ENCODE measurements at places on chromosomes 12 and 14.
A peak's percentile ranks its signal among the peaks of the same experiment; 100 is the strongest.

DNA sequence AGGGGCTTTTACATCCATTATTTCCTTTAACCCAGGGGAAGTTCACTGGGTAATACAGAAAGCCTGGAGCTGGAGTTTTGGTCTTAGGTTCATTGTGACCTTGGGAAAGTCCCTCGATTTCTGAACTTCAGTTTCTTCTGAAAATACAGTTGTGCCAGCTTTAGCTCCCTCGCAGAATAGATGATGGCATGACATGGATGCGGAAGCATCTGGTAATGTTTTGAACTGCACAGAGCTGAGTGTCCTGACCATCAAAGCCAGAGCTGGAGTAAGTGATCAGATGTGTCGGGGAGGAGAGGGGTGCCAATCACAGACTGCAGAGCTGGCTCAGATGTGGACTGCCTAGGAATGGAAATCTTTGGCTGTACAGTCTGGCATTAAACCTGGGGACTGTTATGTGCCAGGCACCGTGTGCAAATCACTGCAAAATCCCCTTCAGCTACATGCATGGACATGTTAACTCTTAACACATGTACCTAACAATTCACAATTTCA lies 180.9 kb downstream of the ETV6 start:
- no peak for DNase-seq

DNA sequence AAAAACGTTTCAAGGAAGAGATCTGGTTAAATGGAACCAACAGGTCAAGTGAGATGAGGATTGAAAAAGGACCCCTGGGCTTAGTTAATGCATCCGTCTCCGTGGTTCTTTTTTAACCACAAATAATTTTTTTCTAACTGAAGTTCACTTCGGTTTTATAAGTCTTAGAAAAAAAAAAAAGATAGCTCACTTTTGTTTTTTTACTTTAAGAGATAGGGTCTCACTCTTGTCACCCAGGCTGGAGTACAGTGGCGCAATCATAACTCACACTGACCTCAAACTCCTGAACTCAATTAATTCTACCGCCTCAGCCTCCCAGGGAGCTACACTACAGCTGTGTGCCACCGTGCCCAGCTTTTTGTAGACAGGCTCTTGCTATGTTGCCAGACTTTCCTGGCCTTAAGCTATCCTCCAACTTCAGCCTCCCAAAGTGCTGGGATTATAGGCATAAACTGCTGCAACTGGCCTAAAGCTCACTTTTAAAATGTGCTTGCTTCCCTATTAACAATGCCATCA lies 11.8 kb downstream of the HNRNPC start:
- DNase-seq = no peak

GRCh38 chr12:126898562-126898961 lies 1368.4 kb upstream of the TMEM132C start:
- no peak for DNase-seq

DNA sequence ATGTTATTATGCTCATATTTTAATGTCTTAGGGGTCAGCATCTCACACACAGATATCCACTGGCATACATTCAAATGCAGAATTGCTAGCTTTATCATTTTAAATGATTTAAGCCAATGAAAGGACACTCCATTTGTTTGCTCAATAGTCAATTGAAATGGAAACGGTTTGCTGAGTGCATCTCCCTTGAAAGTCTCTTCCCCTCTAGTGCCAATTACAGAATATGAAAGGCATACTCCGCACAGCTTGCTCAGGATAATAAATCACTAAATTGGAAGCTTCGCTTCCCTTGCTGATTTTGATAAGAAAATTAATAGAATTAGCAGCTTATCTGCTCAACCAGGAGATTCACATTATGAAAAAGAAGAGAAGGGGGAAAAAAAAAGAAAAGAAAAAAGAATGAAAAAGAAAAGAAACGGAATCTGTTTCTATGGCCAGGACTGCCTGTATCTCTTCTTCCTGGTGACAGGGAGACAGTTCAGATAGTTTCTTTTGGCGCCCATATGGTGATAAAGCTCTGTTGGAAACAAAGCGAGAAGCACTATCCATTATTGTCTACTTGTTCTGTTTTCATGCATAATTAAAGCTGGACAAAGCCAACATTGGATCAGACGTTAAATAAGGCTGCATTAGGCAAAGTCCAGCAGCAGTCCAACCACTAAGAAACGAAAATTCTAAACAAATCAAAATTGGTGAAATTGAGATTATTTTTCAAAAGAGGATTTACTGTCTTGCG lies 225.0 kb downstream of the GXYLT1 start:
- no peak for DNase-seq

GRCh38 chr14:37594971-37595808 lies at the start of the genes FOXA1 and TTC6:
FOXA1 (minus strand) TSS chr14:37595249; CDS start chr14:37594972, 277 bp downstream.
TTC6 (plus strand) TSS chr14:37595629; CDS start chr14:37622065, 26,436 bp downstream.
- no peak for DNase-seq

DNA sequence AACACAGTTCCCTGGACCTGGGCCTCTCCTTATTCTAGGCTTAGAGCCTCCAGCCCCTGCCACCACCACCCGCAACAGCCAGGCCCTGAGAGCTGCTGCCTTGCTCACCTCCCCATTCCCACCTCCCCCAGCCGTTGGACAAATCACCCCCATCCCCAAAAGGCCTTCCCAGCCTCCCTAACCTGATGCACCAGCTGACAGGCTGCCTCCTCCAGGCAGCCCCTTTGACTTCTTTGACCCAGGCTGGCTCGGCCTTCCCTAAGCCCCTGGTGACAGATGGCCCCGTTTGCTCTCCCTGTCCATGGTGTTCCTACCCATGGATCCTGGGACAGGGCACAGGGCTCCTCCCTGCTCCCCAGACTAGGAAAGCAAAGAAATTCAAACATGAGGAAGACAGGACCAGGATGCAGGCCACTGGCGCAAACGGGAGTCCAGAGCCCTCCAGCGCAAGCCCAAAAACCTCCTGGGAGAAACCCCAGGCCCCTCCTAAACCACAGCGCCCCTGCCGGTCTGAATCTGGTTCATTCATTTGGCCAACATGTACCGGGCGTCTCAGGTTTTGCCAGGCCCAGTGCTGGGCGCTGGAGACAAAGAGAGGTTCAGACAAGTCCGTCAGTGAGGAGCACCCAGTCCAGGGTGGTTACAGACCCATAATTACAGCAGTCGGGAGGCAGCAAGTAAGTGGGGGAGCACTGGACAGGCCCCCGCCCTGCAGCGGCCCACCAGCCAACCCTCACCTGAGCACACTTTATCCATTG lies 2.4 kb downstream of the AKT1 start:
- no peak for DNase-seq

- no peak for DNase-seq
Measured at GRCh38 chr14:22375321-22375930, 213.6 kb downstream of the DAD1 start.

DNA sequence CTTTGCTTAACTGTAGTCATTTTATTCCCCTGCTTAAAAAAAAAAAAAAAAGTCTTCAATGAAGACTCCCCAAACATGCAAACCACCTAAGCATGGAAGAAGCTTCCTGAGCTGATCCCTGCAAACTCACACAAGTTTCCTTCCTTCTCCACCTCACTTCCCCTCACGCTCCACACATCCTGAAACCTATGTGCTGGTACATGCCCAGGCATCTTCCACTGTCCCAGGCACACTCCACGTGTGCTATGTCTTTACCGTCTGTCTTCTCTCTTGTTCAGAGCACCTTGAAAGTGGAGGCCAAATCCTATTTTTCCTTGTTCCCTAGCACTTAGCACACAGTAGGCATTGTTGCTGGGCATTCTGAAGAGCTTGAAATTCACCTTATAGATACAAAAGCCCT lies 13.4 kb downstream of the LRIG3 start:
- no peak for DNase-seq

DNA sequence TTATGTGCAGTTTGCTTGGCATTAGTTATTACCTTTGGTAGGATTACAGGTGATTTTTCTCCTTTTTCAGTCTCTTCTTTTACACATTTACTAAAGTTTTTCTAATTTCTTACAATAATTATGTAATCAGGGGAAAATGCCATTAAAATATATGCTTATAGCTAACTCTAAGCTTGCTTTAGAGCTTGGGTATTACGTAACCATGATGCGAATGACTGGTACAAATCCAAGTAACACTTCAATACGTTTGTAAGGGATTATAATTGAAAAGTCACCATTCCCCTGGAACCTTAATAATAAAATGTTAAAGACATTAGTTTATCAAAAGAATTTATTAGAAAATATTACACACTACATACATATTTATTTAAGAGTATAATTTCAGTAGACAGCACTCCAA lies 71.6 kb downstream of the SCAF11 start:
- no peak for DNase-seq

DNA sequence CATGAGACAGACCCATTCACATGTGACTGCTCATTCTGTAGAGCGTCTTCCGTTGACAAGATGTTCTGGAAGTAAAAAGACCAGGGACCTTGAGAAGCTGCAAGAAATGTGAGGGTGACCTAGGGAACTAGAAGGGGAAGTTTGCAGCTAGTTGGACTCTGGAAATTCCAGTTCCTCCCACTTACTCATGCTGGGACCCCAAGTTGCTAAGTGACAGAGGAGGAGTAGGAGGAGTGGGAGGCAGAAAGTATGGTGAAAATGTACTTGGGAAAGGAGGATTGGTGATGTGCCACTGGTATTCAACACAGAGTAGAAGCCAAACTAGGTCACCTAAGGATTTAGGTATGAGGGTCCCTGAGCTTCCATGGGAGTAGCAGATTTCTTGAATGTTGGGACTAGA lies 132.4 kb downstream of the KCNA5 start:
- DNase-seq = no peak

DNA sequence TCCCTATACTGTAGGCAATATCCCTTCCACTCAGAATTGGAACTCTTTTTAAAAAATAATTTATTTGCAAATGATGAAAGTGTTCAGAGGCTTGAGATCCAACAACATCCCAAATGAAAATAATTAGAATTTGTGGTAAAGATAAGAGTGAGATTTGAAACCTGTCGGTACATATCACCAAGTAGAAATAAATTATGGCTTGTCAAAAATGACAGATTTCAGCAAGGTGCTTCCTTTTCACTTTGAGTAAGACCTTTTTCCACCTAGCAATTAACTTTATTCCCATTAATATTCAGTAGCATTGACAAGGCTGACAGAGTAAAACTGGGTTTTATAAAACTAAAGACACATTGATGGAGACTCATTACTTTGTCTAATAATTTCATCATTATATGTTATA lies 107.7 kb upstream of the PRKD1 start:
- no peak for DNase-seq

DNA sequence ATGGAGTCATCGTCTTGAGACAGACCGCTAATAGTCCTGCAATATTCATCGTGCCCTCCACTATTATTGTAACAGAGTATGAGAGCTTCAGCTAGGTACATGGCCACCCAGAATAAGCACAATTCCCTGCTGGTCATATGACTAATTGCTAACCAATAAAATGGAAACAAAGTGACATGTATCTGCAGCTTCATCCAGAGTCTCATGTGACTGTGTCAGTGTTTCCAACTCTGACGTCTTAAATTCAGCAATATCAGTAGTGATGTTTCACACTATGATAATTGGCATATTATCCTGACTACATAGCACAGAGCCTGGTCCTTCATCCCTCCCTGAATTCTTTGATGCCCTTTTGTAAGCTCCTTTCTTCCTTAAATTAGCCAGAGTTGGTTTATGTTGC lies 167.4 kb downstream of the RPS29 start:
- DNase-seq = no peak

- no peak for DNase-seq
Measured at GRCh38 chr12:117564881-117565280, 203.5 kb upstream of the NOS1 start.

- no peak for DNase-seq
Measured at GRCh38 chr14:98890556-98891340, 381.2 kb downstream of the BCL11B start.

DNA sequence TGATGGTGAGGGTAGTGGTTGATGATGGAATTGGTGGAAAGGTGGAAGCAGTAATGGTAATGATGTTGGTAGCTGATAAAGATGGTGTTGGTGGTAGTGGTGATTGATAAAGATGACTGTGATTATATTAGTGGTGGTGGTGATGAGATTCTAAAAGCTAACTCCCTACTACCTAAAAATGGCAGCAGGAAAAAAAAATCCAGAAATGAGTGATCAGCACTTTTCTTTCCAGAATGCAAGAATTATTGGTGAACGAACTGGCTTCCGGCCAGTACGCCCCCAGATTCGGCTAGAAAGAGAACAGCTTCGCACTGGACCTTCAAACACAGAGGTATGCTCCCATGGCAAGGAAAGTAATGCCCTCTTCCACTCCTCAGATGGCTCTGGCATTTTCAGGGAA lies 19.3 kb downstream of the DAO start:
- DNase-seq = no peak

DNA sequence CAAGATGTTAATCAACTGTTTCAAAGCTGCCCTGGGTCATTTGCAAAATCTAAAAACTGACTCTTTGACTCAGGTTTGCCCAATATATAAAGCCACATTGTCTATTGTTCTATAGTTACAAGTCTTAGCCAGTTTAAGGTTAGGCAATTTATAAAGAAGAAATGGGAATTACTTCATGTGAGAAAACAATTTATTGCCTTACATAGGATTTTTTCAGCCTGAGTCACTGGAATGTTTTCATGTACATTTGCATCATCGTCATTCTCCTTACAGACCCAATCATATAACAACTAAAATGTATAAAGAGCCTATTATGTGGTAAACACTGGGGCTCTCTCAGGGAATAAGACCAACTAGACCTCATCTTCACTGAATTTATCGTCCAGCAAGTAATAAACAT lies 100.3 kb upstream of the PLEKHG7 start:
- peak; percentile 94 for DNase-seq

GRCh38 chr12:75560167-75560566 lies 48.8 kb upstream of the KRR1 start:
- no peak for DNase-seq

GRCh38 chr12:21183721-21184275 lies 52.8 kb downstream of the SLCO1B1 start:
- peak; percentile 5 for DNase-seq

GRCh38 chr14:41230683-41231082 lies 376.0 kb upstream of the LRFN5 start:
- no peak for DNase-seq

DNA sequence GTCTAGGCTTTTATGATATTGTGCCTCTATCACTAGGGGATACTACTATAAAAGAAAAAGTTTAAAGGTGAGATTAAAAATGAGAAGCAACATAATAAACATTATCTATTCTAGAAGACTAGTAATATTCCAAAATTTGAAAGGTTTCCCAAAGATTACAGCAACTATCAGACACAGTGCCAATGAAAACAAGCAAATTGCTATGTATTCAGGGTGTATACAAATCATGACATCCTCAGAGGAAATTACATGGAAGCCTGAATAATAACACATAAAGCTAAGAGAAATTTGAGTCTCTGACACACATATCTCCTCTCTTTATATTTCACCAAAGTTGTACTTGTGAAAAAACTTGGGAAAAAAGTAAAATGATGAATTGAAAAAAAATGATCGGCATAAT lies 327.0 kb downstream of the SEC23A start:
- DNase-seq = no peak

GRCh38 chr12:92170050-92170449 lies 24.4 kb upstream of the BTG1 start:
- DNase-seq = no peak

Data from HS-5 (cell line).